ENCODE measurements at places on chromosomes 4 and X.

- DNase-seq, result no peak
Observed at GRCh38 chrX:14039344-14039743, 9.7 kb upstream of the GEMIN8 start.

DNA sequence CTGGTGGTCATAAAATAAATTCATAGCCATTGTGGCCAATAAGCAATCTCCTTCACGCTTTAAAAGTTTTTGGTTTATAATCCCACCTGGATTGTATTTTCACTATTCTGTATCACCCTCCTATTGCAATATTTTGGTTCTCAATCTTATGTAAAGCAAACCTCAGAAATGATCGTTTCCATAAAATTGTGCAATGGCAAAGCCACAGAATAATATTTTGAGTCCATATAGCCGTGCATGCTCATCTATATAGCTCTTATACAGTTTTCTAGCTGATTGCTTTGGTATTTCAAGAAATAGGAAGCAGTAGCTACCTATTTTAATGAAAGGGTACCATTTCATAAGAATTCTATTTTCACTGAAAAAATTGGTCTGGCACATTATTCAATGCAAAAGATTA, 10.0 kb upstream of the HAND2 start:
- DNase-seq, result no peak

DNA sequence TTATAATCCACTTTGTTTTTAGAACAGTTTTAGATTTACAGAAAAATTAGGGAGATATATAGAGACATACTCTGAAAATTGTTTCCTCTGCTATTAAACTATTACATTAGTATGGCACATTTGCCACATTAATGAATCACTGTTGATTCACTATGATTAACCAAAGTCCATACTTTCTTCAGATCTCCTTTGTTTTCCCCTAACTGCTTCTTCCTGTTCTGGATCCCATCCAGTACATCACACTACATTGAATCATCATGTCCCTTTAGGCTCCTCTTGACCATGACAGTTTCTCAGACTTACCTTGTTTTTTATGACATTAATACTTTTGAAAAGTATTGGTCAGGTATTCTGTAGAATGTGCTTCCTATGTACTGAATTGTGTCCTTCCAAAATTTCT, 109.2 kb upstream of the EDNRA start:
- no peak for DNase-seq

- no peak for DNase-seq
Observed at GRCh38 chr4:91087743-91088142, 960.5 kb downstream of the CCSER1 start.

DNA sequence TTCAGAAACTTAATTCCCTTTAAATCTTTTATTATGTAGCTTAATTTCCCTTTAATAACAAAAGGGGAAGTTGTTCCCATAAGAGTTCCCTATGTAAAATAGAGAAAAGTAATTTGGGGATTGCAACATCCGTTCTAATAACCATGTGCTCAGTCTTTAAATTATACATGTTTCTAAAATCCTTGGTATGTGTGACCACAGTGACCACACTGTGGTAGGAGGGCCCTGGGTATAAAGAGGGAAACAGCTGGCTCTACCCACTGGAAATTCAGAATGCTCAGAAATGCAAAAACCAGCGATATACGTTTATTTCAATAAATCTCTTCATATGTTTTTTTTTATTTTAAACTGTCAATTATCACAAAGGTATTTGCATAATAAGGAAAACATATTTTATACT, 219.1 kb downstream of the FGF13 start:
- no peak for DNase-seq

DNA sequence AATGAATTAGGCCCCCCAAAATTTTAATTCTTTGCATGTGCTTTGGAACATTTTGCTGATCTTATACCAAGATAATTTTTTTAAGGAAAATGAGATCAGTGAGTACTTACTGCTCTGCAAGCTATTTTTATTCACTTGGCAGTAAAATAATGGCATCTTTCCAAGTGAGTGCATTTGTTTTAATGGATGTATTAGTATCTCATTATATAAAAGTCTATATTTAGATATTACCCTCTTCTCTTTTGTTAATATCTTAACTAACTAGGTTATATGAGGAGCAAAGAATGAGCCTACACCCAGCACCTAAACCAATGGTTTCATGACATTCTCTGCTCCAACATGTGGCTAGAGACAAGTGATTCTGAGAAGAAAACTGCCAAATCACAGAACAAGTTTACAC, 21.1 kb upstream of the ARAF start:
- no peak for DNase-seq

DNA sequence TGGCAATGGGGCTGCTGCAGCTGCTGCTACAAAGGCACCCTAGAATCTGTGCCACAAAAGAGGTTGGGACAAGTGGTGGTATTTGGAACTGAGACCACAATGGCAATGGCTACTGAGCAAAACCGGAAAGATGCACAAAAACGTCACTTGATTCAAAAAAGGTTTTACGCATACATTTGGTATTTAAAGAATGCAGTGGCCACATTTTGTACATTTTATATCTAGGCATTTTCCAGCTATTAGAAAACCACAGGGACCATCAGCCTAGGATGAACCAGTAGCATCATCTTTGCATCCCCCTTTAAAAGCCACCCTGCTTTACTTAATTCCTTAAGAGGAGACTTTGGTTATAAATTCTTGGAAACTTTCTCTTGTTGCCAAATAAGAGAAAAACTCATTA, 104.8 kb upstream of the CXCL13 start:
- no peak for DNase-seq

DNA sequence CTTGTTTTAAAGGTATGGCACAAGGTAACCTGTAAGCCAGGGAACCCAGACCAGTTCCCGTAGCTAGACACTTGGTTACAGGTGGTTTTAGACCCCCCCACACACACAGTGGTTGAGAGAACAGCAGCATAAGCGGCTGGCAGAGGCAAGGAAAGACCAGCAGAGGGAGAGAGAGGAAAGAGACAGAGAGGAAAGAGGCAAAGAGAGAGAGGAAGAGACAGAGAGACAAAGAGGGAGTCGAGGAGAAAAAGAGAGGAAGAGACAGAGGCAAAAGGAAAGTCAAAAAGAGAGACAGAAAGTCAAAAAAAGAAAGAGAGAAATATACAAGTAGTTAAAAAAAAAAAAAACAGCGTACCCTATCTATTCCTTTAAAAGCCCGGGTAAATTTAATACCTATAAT, 19.5 kb upstream of the PCSK1N start:
- no peak for DNase-seq

GRCh38 chrX:53050841-53051240, 2.3 kb downstream of the GPR173 start:
- no peak for DNase-seq

GRCh38 chr4:143343276-143343831, 6.7 kb downstream of the GAB1 start:
- DNase-seq, result no peak

- DNase-seq, result no peak
Observed at GRCh38 chr4:13989501-13989900, 362.0 kb upstream of the BOD1L1 start.

All from NCI-H524 treated with DMSO at 0.1 percent for 48 hours (cell line).